SK-MEL-5 (cell line): ENCODE measurements at places on chromosomes 2 and 18. TPM values are rescaled to one million over a fixed set of nuclear protein-coding genes. Genes with fewer than 3 reads are reported as not detected.

The FSHR gene
- not detected in 2 replicates for total RNA-seq

The DCDC2C gene
- total RNA-seq: not detected in 2 replicates

DNA sequence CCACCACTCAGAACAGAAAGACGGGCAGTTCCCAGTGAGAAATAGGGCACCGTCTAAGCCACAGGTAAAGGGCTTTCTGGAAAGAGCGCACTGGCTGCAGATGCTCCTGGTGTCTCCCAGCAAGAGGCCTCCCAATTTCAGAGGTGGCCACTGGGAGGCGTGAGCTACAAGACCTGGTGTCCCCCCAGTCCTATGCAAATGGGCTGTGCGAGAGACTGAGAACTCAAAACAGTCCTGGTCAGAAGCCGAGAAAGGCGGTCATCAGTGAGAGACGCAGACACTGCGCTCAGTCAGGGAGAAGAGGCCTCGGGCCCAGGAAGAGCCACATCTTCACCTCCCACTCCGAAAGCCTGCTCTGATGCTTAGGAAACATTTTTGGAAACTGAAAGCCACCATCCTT is 179.5 kb downstream of the EIPR1 start:
- peak; percentile 57 for DNase-seq

The PASK gene
- 2.8 and 3.4 TPM in 2 replicates for total RNA-seq

- no peak for DNase-seq
Observed at GRCh38 chr2:182115258-182115657, 129.6 kb downstream of the PPP1R1C start.

GRCh38 chr2:228864131-228864530 is 407.0 kb downstream of the PID1 start:
- no peak for DNase-seq

DNA sequence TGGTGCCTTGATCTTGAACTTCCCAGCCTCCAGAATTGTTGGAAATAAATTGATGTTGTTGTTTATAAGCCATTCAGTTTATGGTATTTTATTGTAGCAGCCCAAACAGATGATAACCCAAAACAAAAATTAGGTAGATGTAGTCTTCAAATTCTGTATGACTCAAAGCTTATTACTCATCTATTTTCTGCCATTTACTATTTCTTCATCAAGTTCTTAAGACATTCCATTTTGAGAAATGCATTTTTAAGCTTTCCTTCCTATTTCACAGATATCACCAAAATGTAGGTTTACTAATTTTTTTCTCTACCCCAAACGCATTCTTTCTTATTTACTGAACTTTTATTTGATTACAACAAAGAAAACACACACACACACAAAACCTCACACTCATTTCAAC is 148.2 kb downstream of the RND3 start:
- no peak for DNase-seq

The CACNB4 gene
- 0.29 and 0.35 TPM in 2 replicates for total RNA-seq

DNA sequence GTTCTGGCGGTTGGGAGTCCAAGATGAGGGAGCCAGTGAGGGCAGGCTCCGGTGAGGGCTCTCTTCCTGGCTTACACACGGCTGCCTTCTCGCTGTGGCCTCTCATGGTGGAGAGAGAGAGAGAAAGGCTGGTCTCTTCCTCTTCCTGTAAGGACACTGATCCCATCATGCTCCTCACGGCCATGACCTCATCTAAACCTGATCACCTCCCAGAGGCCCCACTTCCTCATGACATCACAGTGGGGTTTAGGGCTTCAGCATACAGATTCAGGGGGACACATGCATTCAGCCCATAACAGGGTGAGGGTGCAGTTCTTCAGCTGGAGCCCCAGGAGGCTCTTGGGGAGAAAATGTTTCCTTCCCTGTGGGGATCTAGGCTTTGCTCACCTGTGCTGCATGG is 29.2 kb downstream of the AGAP1 start:
- no peak for DNase-seq

- DNase-seq: no peak
Observed at GRCh38 chr18:69885841-69886531, 61.7 kb downstream of the CD226 start.

The ST6GAL2 gene
- total RNA-seq: not detected in 2 replicates

The PSMA8 gene
- total RNA-seq: not detected in 2 replicates

The CYP27A1 gene
- 57.1 and 61.8 TPM in 2 replicates for total RNA-seq

The POTEF gene
- 0.11 TPM in 1 of 2 replicates, not detected in the other for total RNA-seq

The MPP4 gene
- 0.11 TPM in 1 of 2 replicates, not detected in the other for total RNA-seq

- DNase-seq: no peak
Observed at GRCh38 chr2:43475137-43475846, 120.5 kb downstream of the THADA start.

GRCh38 chr18:68472701-68473295 is 242.1 kb downstream of the TMX3 start:
- DNase-seq: no peak

DNA sequence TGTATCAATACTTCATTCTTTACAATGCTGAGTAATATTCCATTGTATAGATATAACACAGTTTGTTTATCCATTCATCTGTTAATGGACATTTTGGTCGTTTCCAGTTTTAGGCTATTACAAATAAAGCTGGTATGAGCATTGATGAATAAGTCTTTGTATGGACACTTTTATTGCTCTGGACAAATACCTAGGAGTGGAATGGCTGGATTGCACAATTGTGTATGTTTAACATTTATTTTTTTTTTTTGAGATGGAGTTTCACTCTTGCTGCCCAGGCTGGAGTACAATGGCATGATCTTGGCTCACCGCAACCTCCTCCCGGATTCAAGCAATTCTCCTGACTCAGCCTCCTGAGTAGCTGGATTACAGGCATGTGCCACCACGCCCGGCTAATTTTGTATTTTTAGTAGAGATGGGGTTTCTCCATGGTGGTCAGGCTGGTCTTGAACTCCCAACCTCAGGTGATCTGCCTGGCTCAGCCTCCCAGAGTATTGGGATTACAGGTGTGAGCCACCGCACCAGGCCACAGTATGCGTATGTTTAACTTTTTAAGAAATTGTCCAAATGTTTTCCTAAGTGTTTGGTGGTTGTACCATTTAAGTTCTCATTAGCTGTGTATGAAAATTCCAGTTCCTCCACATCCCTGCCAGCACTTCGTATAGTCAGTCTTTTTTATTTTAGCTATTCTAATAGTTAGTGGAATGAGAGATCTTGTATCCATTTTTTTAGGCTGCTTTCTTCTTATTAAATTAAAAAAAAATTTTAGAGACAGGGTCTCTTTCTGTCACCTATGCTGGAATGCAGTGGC is 194.9 kb upstream of the HAAO start:
- DNase-seq: peak; percentile 32

The GKN2 gene
- not detected in 2 replicates for total RNA-seq
